ENCODE measurements at places on chromosomes 13 and 19. TPM values are rescaled to one million over a fixed set of nuclear protein-coding genes. Genes with fewer than 3 reads are reported as not detected.
A peak's percentile ranks its signal among the peaks of the same experiment; 100 is the strongest.

- DNase-seq: peak; percentile 36
Observed at GRCh38 chr19:39212375-39212742, 8.3 kb upstream of the SYCN start.

- DNase-seq: peak; percentile 62
Observed at GRCh38 chr19:14434543-14435319, 1.6 kb downstream of the PKN1 start.

- DNase-seq: no peak
Observed at GRCh38 chr13:98216135-98216565, 39.1 kb upstream of the RNF113B start.

The FCGBP gene
- 1,411 TPM for total RNA-seq

The PEG3 gene
- total RNA-seq: 0.53 TPM
